ENCODE measurements at places on chromosomes 11 and 22.

- DNase-seq, result no peak
These were observed 18.2 kb downstream of the DDX17 start for GRCh38 chr22:38487946-38488345.

- DNase-seq, result no peak
These were observed 252.0 kb downstream of the CTTN start for GRCh38 chr11:70650075-70650909.

DNA sequence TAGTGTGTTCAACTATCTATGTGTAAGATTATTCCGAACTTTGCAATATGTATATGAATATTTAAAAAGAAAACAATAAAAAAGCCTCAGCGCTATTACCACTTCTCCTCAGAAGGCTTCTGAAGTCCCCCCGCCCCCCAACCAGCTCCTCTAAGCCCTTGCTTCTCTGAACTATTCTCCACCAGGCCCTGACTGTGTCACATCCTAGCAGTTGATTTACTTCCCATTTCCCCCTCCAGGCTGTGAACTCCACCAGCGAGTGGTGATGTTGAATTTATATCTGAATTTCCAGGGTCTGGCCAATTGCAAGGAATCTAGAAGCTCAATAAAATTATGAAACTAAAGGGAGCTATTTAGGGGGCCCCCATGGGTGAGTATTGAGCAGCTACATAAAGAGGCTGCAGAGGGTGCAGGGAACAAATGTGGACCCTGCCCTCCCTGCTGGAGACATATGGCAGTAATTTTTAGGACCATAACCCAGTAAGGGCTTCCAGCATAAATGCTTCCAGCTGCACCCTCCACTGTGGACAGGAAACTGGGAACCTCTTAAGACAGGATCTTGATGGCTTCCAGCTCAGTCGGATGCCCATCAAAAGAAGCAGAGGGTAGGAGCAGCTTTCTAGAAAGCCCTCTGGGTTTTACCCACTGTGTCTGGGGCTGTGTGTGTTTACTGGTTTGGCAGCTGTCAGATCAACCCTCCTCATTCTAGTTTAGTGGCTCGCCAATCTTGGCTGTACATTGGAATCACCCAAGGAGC is 81.4 kb downstream of the TIMP3 start:
- DNase-seq, result no peak

DNA sequence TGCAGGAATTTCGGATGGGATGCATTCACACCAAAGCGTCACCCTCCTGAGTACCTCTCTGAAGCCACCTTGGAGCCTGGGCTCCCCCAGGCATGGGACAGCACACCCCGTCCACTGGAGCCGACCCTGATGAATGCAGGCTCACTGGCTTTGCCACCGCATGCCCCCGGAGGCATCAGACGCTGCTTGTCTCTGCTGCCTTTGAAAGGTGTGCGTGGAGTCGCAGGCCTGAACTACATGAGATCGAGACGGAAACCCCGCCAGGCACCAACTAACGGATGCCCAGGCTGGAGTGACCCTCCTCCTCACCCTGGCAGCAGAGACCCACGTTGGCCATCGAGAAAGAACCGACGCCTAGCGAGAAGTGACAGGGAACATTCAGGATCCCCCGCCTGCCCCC is 22.5 kb downstream of the KRTAP5-5 start:
- DNase-seq, result no peak

GRCh38 chr11:3153291-3153861 is 11.7 kb downstream of the OSBPL5 start:
- DNase-seq, result no peak

DNA sequence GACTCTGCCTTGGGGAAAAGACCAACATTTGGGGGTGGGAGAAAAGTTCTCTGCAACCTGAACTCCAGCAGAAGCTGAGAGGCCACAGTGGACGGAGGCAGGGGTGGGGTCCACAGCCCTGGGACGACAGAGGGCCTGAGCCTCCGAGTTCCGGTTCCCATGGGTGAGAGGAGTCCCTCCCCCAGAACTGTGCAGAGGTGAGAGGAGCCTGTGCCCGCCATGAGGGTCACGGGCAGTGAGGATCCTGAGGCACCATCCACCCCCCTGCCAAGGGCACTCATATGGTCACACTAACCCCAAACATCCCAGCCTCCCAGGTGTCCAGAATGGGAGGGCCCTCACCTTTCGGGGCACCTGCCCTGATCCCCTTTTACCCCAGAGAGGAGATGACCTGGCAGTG is 30.5 kb downstream of the KIAA0930 start:
- no peak for DNase-seq

GRCh38 chr11:105574974-105575373 is 34.9 kb upstream of the GRIA4 start:
- DNase-seq, result no peak

GRCh38 chr11:114226356-114226755 is 69.8 kb upstream of the NNMT start:
- no peak for DNase-seq

DNA sequence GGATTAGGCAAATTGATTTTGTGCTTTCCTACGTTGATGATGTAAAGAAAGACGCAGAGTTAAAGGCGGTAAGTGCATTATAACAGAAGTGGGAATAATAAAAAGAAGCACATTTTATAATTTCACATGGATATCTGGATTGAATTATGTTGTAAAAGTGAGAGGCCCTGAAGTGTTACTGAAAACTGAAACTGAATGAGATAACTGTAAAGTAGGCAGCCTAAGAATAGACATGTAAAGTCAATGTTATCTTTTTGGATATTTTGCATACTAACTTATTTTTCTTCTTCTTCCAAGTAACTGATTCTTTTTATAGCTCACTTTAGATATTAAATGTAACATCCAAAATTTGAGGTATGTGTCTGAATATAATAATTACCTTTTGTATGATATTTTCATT is 28.3 kb downstream of the ANO5 start:
- no peak for DNase-seq

DNA sequence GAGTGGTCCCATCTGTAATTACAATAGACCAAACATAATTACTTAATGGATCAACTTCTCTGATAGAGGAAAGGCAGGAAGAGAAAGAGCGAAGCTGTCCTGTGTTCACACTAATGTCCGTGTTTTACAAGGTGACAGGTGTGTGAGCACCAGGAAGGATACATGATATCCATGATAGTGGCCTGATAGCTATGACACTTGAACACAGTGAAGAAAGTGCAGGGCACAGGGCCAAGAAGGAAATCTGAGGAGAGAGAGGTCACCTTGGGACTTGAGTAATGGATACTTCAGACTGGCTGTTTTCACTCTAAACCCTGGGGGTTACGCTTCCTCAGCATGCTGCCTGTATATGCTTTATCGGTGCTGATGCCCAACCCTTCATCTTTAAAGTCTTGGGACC is 29.4 kb downstream of the TUB start:
- no peak for DNase-seq

DNA sequence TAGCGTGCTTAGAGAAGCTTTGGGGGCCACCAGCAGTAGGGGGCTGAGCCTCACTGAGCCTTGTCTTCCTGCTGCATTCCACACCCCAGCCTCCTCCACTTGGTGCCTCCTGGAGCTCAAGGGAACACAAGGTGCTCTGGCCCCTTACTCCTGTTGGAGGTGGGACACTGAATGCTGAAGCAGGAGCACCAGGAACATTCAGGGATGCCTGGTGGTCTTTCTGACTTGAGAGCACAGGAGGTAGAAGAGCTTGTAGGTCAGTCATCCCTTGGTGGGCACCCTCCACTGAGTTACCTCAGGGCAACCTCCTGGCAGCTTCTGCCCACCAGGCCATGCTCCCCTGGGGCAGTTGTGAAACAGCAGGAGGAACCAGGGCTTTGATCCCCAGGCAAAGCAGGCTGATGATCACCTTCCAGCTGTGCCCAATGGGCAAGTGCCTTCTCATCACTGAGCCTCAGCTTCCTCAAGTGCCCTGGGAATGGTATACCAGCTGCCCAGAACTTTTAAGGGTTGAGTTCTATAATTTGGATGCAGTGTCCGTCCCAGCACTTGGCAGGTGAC is 50.1 kb downstream of the CABIN1 start:
- DNase-seq, result no peak

DNA sequence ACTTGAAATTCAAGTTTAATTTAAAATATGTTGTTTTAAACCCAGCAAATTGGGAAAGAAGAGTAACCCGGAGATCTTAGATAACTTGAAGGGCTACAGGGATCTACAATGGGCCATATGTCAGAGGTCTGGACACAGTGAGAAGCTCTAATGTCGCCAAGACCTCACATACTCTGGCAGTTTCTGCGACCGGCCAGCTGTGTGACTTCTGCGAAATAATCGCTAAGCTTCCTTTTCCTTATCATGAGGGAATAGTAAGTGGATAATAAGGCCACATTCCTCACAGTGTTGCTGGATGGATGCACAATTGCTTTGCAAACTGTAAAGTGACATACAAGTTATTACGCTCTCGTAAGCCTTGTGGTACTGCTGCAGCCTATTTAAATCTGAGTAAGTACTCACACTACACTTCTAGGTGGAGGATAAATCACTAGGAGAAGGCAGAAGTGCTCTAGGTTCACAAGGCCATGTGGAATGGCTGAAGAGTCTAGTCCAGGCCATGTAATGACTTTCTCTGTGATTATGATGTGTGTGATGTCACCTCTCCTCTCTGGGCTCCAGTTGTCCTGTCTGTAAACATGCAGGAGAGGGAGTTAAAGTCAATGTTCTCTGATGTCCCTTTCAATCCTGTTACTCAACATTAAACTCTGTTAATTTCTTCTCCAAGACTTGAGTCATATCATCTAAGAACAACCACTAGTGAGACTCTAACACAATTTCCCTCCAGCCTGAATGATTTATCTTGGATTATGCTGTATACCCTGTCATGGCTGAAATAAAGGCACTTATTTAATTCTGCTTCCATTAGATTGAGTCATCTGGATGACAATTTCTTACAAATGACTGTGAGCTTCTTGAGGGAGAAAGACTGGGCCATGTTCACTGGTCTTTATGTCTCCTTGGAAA is 192.6 kb upstream of the NARS2 start:
- no peak for DNase-seq

Measured in esophagus squamous epithelium (tissue), 5 donors.